Right atrium auricular region (tissue), 2 donors: ENCODE measurements at places on chromosomes 7 and 10. TPM values are rescaled to one million over a fixed set of nuclear protein-coding genes. Genes with fewer than 3 reads are reported as not detected.

- DNase-seq: no peak
- no peak overlapping the region for H3K4me3 ChIP-seq
- H3K36me3 ChIP-seq: no peaks in the 10 kb centered on the region
- H3K27ac ChIP-seq: no peak overlapping the region
- no peaks in the 10 kb centered on the region for H3K4me1 ChIP-seq
Observed at GRCh38 chr7:136016649-136017395, 39.7 kb upstream of the MTPN start.

DNA sequence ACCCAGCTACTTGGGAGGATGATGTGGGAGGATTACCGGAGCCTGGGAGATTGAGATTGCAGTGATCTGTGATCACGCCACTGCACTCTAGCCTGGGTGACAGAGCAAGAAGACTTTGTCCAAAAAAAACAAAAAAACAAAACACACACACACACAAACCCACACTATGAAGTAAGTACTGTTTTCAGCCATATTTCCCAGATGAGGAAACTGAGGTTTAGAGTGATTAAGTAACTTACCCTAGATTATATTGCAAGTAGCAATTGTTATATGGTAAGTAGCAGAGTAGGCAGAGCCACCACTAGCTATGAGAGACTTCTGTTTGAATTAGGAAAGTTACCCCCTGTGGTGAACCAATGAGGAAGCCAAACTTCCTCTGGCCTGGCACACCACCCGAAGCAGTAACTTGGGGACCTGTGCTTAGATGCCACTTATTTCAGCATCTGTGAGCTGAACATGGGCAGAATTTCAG is 61.9 kb downstream of the MCU start:
- DNase-seq: no peak
- no peaks in the 10 kb centered on the region for H3K27me3 ChIP-seq
- no peaks in the 10 kb centered on the region for H3K36me3 ChIP-seq
- no peak overlapping the region for H3K27ac ChIP-seq

DNA sequence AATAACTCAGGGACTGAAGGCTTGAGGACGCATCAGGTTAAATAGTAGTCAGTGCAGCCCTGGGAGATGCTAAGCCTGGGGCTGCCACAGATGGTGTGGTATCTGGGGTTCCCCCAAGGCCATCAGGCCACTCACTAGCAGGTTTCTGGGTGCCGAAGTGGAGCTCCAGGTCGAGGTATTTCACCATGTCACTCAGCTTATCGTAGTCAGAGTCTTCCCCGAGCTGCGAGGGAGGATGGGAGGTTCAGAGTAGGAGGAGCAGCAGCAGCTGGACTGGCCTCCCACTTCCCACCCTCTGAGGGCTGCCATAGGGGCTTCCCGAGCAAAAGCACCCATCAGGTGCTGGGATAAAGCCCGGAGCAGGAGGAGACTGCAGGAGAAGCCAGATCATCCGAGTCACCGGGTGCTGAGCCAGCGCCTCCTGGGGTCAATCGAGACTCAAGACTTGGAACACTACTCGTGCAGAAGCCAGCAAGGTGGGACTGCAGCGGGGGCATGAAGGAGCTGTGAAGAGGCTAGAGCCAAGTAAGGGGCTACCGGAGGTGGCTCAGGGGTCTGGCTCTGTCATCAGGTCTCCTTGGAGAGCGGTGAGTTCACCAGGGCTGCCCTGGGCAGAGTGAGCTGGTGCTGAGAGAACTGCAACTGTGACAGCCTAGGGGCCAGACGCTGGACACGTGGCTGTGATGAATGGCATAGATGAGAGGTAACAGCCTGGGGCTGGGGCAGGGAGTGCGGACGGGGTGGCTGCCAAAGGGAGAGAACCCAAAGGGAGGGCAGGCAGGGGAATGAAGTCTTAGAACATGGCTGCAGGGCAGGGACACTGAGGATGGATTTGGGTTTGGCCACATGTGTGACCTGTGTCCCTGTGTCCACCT is 45.3 kb downstream of the GRID2IP start:
- H3K27me3 ChIP-seq: no peaks in the 10 kb centered on the region
- H3K4me3 ChIP-seq: no peak overlapping the region
- no peaks in the 10 kb centered on the region for H3K36me3 ChIP-seq
- no peak for DNase-seq

GRCh38 chr7:147013825-147014224 is 897.2 kb downstream of the CNTNAP2 start:
- no peak for DNase-seq
- H3K27me3 ChIP-seq: no peaks in the 10 kb centered on the region

Gene ABCB1
- 3.0 TPM for total RNA-seq

Gene SPDYE3
- total RNA-seq: not detected

Gene PRPS1L1
- not detected for total RNA-seq

Gene PHKG1
- 27.3 TPM for total RNA-seq
